ENCODE measurements at places on chromosomes 3 and 15.

- no peak for DNase-seq
- no peak overlapping the region for H3K27ac ChIP-seq
Measured at GRCh38 chr15:49693498-49693897, 72.7 kb downstream of the DTWD1 start.

GRCh38 chr15:96349034-96349856 lies 18.7 kb downstream of the NR2F2 start:
- no peaks in the 10 kb centered on the region for H3K27me3 ChIP-seq
- peak overlapping the region; percentile 90 for H3K27ac ChIP-seq
- H3K4me3 ChIP-seq, result peak overlapping the region; percentile 36
- no peak for DNase-seq
- peaks cover 21% of the 10 kb centered on the region for H3K36me3 ChIP-seq

- H3K4me3 ChIP-seq, result no peak overlapping the region
- no peak overlapping the region for H3K27ac ChIP-seq
- no peaks in the 10 kb centered on the region for H3K36me3 ChIP-seq
- DNase-seq, result peak; percentile 73
Measured at GRCh38 chr3:23991683-23992628, 46.9 kb downstream of the NR1D2 start.

- H3K36me3 ChIP-seq, result no peaks in the 10 kb centered on the region
- no peak for DNase-seq
- no peaks in the 10 kb centered on the region for H3K27me3 ChIP-seq
- no peak overlapping the region for H3K27ac ChIP-seq
- H3K4me1 ChIP-seq, result peaks cover 9% of the 10 kb centered on the region
- H3K4me3 ChIP-seq, result no peak overlapping the region
Measured at GRCh38 chr3:52289747-52290595, 2.3 kb downstream of the GLYCTK start.

GRCh38 chr3:70780790-70781189 lies 468.4 kb upstream of the MDFIC2 start:
- H3K36me3 ChIP-seq, result no peaks in the 10 kb centered on the region
- no peak overlapping the region for H3K4me3 ChIP-seq
- DNase-seq, result no peak
- H3K27ac ChIP-seq, result no peak overlapping the region

- H3K36me3 ChIP-seq, result no peaks in the 10 kb centered on the region
- H3K27ac ChIP-seq, result no peak overlapping the region
- peaks cover 4% of the 10 kb centered on the region for H3K4me1 ChIP-seq
- H3K4me3 ChIP-seq, result no peak overlapping the region
Measured at GRCh38 chr3:147518465-147518864, 109.3 kb downstream of the ZIC1 start.

Measured in astrocyte (in vitro differentiated cells and primary cell).